Activated CD4-positive, CD25-positive, alpha-beta regulatory T cell treated with anti-CD3 and anti-CD28 coated beads, Interleukin-2, amount 50 U/mL, for 16 hours (primary cell): ENCODE measurements at places on chromosomes 6 and 20.

- DNase-seq = no peak
Measured at GRCh38 chr6:115870464-115870863, 190.2 kb downstream of the FRK start.

GRCh38 chr6:18823782-18824386 lies 436.7 kb downstream of the RNF144B start:
- no peak for DNase-seq

GRCh38 chr6:159212028-159212427 lies 42.8 kb downstream of the FNDC1 start:
- DNase-seq = no peak

DNA sequence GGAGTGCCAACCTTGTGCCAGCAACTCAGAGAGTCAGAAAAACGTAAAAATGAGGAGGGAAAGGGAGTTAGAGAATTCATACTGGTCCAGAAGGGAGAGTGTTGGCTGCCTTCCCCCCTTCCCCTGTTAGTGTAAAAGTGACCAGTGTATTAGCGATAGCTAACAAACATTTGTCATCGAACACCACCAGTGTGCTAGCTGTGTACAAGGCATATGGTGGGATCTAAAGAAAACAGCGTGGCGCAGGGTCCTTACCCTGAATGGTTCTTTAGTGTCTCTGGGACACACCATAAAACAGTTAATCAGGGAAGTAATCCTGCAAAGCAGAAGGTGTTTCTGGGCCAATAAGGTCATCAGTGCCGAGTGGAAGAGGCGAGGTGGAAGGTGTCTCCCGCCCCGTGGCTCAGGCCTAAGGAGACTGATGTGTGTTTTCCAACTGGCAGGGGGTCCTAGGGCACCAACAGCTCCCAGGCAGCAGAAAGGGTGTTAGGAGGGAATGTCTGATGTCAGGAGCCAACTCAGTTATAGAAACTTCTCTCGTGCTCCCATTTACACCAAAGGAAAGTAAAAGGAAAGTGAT lies 91.9 kb downstream of the TCP11 start:
- no peak for DNase-seq

DNA sequence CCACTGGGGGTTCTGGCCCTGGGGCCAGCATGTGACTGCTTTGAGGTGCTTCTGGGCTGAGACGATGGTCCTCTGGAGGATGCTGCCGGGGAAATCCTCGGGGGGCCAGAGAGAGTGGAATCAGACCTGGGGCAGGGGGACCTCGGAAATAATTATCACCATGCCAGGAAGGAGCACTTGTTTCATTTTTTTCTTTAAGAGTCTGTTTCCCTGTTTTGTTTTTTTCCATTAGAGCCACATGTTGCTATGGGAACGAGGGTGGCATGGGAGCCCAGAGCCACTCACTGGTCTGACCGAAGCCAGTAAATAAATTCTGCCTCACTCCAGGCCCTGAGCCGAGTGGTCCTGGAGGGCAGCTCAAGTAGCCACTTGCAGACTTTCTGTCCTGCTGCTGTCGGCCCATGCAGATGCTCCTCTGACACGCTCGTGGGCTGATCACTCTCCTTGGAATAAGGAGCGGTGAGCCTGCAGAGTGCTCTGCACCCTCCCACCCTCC lies 365.1 kb downstream of the ZFAND3 start:
- no peak for DNase-seq
